Panc1 (cell line): ENCODE measurements at places on chromosomes 6 and 20. TPM values are rescaled to one million over a fixed set of nuclear protein-coding genes. Genes with fewer than 3 reads are reported as not detected.

The PXMP4 gene
- 12.0 TPM for total RNA-seq

The RAB32 gene
- 61.5 TPM for total RNA-seq

The PRDM13 gene
- not detected for total RNA-seq

DNA sequence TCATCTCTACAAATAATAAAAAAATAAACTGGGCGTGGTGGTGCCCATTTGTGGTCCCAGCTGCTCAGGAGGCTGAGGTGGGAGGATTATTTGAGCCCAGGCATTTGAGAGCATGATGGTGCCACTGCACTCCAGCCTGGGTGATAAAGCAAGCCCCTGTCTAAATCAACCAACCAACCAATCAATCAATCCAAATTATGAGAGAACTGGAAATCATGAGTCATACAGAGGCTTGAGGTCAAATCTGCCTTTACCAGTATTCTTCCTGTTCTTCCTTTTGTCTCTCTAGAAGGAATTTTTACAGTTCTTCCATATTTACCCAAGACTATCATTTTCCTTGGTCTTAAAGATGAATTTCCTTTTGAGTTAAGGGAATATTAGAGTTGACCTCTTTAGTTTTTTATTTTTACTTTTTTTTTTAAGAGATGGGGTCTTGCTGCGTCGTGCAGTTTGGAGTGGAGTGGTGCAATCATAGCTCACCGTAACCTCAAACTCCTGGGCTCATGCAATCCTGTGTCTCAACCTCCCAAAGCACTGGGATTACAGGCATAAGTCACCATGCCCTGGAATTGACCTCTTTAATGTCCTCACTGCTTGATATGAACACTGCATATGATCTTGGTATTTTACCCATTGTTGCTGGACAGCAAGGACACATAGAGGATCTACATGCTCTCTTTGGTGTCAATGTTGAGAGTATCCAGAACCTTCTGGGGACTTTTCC, 44.1 kb upstream of the TXNDC5 start:
- H3K36me3 ChIP-seq: no peaks in the 10 kb centered on the region
- H3K27ac ChIP-seq: no peak overlapping the region
- no peaks in the 10 kb centered on the region for H3K27me3 ChIP-seq

- H3K27ac ChIP-seq: no peak overlapping the region
- H3K4me3 ChIP-seq: no peak overlapping the region
- no peaks in the 10 kb centered on the region for H3K36me3 ChIP-seq
Observed at GRCh38 chr6:2118136-2118535, 127.3 kb downstream of the GMDS start.

DNA sequence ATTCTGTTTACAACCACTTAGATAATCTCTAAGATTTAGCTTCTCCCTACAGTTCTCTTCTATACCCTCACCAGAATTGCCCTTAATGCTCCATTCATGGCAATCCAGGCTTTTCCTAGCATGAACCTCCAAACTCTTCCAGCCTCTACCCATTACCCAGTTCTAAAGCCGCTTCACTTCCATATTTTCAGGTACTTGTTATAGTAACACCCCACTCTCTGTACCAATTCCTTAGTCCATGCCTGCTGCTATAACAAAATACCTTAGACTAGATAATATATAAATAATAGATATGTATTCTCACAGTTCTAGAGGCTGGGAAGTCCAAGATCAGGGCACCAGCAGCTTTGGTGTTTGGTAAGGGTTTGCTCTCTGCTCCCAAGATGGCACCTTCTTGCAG, 16.5 kb upstream of the TRERF1 start:
- H3K27me3 ChIP-seq: no peaks in the 10 kb centered on the region
- DNase-seq: no peak
- no peak overlapping the region for H3K4me3 ChIP-seq
- H3K36me3 ChIP-seq: no peaks in the 10 kb centered on the region

- H3K4me1 ChIP-seq: no peaks in the 10 kb centered on the region
- no peak for DNase-seq
- no peaks in the 10 kb centered on the region for H3K36me3 ChIP-seq
- H3K27ac ChIP-seq: no peak overlapping the region
- H3K4me3 ChIP-seq: no peak overlapping the region
Observed at GRCh38 chr6:34277763-34278112, 28.9 kb upstream of the SMIM29 start.
